CD4-positive, alpha-beta T cell (primary cell): ENCODE measurements at places on chromosomes 3 and 15.

GRCh38 chr3:48082580-48083184 is 66.5 kb upstream of the MAP4 start:
- DNase-seq = no peak

DNA sequence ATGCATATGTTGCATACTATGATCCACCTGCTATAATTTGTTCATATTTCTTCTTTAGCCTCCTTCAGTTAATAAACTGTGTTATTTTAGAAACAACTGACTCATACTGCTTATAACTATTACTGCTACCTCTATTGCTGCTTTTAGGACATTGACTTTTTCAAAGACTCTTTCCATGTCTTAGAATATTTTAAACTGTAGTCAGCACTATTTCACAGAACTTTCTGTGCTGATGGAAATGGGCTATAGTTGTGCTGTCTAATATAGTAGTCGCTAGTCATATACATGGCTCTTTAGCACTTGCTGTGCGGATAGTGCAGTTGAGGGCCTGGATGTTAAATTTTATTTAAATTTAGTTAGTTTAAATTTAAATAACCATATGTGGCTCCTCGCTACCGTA is 55.6 kb downstream of the NEK11 start:
- DNase-seq = no peak

DNA sequence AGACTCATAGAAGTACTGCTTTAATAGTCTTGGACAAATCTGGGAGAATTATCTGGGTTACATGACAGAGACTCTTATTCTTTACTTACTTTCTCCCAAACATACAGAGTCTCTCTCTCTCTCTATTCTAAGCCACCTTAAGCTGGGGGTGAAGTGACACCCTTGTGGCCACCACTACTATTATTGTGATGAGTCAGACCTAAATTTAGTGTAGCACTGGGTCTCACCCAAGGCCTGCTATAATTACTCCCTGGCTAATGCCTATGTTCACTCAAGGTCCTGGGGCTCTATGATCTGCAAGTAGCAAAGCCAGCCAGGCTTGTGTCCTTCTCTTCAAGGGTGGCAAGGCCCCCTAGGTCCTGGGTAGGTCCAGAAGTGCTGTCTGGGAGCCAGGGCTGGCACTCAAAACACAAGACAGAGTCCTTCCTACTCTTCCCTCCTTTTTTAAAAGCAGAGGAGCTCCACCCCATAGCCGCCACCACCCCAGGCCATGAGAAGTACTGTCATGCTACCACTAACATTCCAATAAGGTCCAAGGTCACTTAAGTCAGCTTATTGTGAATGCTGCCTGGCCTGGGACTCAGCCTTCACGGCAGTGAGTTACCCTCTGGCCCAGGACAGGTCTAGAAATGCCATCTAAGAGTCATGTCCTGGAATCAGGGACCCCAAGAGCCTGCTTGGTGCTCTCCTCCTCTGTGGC is 183.6 kb downstream of the POLQ start:
- DNase-seq = no peak

- DNase-seq = no peak
These were observed 44.6 kb downstream of the RAB27A start for GRCh38 chr15:55245059-55245458.

GRCh38 chr15:60614862-60615771 is 136.2 kb upstream of the ICE2 start:
- DNase-seq = no peak

GRCh38 chr15:69311319-69311721 is 12.6 kb downstream of the PAQR5 start:
- DNase-seq = no peak

- DNase-seq = no peak
These were observed 211.5 kb downstream of the NFKBIZ start for GRCh38 chr3:102060814-102061213.

DNA sequence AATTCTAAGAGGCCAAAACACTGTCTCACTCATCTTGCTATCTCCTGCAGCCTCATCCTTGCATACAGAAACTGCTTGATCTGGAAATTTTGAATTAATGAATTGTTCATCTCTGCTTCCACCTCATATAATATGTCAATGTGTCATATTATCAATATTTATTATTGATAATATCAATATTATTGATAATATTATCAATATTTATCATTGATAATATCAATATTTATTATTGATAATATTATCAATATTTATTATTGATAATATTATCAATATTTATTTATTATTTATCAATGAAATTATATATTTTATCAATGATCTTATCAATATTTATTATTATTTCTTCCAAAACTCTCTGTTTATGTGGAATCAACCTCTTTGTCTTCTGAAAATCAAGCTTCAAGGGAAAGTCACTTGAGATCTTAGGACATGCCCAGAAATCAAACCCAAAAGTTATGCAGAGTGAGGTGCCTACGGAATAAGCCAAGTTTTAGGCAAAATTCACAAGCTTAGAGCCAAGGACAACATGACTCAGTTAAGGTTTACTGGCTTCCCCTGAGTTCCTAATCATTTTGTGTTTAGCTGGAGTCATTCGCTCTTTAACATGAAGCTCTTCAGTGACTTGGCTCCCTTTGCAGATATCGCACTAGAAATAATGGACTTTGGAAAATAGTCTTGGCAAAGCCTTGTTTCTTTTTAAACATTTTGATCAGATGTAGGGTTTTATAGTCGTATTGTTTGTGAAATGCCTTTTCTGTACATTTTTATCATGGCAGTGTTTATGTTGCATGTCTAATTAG is 297.1 kb upstream of the RARB start:
- no peak for DNase-seq

GRCh38 chr15:69338535-69339213 is 40.0 kb downstream of the PAQR5 start:
- no peak for DNase-seq

DNA sequence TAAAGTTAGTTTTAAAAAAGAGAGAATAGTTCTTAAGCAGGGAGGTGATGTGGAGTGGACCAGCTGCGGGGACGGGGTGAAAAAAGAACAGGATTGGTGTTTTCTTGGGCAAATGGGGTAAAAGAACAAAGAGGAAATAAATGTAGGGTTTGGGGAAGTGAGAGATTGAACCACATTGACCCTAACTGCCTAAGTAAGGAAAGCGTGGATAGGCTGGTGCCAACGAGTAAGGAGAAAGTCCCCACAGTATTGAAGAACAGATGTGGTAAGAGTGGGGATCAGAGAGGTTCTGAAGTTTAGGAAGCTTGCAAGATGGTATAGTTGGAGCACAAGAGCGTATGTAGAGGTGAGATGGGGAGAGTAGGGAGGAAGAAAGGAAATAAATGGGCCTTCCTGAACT is 17.0 kb downstream of the IREB2 start:
- no peak for DNase-seq

GRCh38 chr15:23910030-23910429 is 222.9 kb upstream of the NDN start:
- DNase-seq = no peak

GRCh38 chr3:10968401-10968800 is 24.1 kb upstream of the SLC6A1 start:
- DNase-seq = no peak

- DNase-seq = no peak
These were observed 170.3 kb downstream of the MOBP start for GRCh38 chr3:39637807-39638206.

DNA sequence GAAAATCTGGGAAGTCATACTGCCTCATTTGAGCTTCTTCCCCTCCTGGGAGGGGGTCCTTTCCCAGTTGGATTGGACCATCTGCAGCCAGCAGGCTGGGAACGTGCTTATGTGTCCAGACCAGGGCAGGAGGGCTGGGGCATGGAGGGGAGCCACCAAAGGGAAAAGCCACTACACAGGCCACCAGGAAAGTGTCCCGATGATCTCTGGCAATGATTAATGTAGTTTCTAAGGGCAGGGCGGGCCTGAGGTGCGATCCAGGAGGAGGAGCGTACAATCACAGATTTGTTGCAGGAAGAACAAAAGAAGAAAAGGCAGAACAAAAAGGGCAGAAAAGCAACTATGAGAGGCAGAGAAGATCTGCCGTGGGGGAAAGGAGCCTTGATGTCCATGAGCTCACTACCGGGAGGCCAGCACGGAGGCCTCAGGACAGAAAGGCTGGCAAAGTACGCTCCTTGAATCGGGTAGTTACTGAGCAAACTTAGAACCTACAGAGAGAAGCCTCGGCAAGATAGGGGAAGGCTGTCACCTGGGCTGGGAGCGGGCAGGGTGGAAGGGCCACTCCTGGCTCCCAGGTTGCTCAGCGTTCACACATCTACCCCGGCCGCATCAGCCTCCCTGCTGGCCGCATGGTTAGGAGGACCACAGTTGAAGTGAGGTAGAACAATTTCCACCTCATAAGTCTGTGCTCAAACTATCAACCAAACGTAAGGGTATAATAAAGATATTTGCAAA is 79.5 kb upstream of the PCSK6 start:
- no peak for DNase-seq

- no peak for DNase-seq
These were observed 8.8 kb downstream of the CCDC71 start for GRCh38 chr3:49157289-49157688.

DNA sequence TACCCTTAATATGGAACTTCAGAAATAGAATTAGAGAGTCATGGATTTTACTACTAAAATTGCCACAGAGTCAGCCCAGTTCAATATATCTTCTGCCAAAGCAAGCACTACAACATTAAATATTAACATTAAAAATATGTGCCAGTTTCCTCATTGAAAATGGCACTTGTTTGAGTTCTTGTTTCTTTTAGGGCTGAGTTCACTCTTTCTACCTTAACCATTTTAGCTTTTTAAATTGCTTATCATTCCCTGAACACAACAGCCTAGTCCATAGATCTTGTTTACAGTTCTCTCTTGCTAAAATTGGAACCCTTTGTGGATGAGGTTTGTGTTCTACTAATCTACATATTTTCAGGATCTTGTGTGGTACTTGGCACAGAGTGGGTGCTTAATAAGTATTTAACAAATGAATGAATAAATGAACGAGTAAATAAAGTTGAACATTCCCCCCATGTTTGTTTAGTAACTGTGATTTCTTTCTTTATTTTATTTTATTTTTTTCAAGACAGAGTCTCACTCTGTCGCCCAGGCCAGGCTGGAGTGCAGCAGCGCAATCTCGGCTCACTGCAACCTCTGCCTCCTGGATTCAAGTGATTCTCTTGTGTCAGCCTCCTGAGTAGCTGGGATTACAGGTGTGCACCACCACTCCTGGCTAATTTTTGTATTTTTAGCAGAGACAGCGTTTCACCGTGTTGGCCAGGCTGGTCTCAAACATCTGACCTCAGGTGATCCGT is 46.0 kb upstream of the SLC7A14 start:
- DNase-seq = no peak

DNA sequence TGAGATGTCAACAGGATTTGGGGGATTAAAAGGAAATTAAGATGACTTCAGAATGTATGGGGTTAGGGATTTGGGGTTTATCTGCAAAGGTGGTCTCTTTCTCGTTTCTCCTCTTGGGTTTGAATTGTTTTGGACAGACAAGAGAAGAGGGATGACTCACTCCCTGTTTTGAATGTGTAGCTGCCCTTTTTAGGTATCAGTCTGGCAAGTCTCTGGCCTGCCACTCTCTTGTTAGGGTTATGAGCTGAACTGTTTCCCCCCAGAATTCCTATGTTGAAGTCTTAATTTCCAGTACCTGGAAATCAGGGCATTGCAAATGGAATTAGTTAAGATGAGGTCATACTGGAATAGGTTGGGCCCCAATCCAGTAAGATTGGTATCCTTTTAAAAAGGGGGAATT is 291.7 kb downstream of the MEX3B start:
- no peak for DNase-seq

GRCh38 chr3:125250973-125251372 is 38.4 kb upstream of the SLC12A8 start:
- DNase-seq = no peak

- DNase-seq = no peak
These were observed 11.8 kb downstream of the AAGAB start for GRCh38 chr15:67242708-67243111.

GRCh38 chr15:71962537-71962936 is 152.2 kb downstream of the NR2E3 start:
- DNase-seq = no peak

GRCh38 chr3:192652727-192653126 is 74.6 kb downstream of the FGF12 start:
- DNase-seq = no peak

DNA sequence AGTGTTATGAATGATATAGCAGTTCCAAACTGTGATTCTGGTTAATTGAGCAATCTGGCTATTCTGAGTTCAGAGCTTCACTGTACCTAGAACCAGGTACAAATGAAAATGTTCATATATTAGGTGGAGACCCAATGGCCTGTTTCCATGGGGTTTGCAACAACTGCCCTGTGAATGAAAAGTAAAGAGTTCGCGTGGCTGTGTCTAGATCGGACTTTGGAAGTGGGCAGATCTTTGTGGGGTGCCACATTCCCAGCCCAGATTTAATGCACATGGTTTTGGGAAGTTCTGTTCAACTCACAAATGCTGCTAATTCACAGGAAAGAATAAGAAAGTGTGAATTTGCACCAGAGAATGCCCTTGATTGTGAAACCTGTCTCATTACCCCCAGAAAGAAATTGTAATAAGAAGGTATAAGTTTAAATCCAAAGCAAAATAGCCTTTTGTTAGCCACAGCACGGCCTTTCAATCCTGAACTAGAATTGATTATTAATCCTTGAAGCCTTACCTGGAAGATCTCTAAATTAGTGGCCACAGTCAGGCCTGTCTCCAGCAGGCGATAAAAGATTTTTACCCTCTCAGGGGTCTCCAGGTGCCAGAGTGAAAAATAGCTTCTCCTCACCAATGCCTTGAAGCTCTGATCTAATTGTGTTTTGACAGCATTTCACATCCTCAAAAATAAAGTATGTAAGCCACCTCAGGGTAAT is 22.6 kb downstream of the WHAMM start:
- DNase-seq = no peak

- no peak for DNase-seq
These were observed 19.1 kb upstream of the GLCE start for GRCh38 chr15:69141286-69141701.

GRCh38 chr3:155766206-155766605 is 21.3 kb upstream of the PLCH1 start:
- no peak for DNase-seq

DNA sequence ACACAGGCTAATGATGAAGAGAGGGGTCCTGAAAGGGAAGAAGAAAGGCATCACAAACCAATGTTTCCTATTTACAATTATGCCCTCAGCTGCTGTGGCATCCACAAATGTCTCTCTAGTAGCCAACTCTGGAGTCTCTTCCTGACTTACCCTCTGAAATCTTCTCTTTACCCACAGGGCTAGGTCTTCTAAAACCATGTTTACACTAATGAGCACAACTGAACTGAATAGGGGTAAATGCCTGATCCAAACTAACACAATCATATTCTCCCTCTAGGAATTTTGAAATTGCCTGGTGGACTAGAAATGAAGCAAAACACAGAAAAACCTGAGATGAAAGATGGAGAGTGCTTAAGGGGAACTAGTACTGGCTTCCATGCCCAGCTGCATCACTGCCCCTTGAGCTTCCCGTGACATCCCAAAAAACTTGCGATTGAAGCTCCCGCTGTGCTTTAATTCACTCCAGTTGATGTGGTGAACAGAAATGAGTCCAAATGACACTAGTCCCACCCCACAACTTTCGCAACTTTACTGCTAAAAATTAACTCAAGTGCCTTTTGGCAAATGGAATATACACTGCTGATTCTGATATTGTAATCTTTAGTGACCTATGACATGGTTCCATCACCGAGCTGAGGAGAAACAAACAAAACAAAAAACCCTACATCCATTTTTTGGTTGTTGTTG is 32.8 kb downstream of the CFAP20DC start:
- no peak for DNase-seq
